ENCODE measurements at places on chromosomes 12 and 14.

GRCh38 chr12:1444142-1444516 is 150.3 kb downstream of the FBXL14 start:
- no peak for DNase-seq

- DNase-seq: no peak
These were observed 294.6 kb downstream of the GXYLT1 start for GRCh38 chr12:41850046-41850445.

- no peak for DNase-seq
These were observed 199.8 kb downstream of the LRFN5 start for GRCh38 chr14:41806366-41806975.

DNA sequence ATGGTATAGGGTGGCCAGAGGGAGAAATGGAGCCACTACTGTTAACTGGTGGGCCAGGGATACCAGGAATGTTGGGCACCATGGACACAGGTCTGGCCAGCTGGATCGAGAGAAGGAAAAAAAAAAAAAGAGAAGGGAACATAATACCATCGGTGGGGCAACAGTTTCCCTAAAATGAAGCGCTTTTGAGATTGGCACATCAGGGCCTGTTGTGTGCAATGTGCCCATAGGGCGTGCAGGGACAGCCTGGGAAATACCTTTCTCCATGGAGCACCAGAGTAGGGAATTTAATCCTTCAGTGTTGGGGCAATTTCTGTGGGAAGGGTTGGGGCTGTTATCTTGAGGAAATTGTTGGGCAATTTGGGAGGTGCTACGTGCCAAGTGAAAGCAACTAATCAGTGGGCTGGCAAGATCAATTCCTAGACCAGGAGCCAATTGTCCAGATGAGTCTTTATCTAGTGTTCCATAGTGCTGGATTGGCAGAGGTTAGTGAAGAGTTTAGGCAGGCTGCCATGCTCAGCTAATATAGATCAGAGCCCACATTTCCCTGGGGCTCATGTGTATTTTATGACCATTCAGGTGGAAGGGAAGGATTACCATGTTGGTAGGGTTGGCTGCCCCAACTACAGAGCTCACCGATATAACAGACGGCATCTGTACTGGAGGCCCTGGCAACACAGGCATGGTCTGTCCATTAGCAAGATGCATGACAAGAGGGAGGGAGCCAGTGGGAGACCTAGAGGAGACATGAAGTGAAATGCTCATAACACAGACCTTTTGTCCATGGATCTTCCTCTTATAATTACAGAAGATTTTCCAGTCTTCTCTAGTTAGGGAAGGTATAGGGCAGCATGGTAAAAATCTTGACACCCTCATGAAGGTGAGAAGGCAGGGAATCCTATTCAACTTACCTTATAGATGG is 25.5 kb upstream of the NPFF start:
- peak; percentile 74 for DNase-seq
